Activated CD4-positive, CD25-positive, alpha-beta regulatory T cell treated with anti-CD3 and anti-CD28 coated beads, Interleukin-2, amount 50 U/mL, for 24 hours (primary cell): ENCODE measurements at places on chromosomes 6 and 20.
A peak's percentile ranks its signal among the peaks of the same experiment; 100 is the strongest.

- ATAC-seq, result no peak
Observed at GRCh38 chr6:24126586-24127192, 674 bp downstream of the NRSN1 start.

DNA sequence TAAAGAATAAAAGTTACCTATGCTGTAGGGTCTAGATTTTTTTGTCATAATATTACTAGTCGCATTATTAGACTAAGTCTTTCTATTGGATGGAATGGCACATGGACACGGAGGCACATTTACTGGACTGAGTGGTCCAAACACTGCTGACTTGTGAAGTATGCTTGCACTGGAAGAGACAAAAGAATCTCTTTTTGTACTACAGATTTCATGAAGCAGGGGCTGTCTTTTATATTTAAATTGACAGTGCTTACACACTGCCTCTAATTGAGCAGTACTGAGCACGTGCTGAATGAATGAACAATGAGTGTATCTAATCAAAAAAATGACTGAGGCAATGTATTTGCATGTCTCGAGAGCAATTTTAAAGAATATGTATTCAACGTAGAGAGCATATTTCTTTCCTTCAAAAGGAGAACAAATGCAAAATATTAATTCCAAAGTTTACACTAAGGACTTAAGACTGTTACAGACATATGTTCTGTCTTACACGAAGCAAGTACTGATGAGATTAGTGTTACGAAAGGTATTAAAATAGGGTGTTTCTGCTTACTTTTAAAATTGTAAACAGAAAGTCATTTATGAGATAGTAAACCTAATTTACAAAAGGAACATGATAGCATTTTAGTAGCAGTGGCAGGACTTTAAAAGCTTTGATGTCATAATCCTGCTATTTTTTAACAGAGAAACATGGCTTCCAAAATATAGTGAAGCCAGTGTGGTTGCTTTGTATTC, 8.3 kb downstream of the ELOVL2 start:
- ATAC-seq, result no peak

- no peak for ATAC-seq
Observed at GRCh38 chr6:84728602-84729001, 35.8 kb downstream of the TBX18 start.

DNA sequence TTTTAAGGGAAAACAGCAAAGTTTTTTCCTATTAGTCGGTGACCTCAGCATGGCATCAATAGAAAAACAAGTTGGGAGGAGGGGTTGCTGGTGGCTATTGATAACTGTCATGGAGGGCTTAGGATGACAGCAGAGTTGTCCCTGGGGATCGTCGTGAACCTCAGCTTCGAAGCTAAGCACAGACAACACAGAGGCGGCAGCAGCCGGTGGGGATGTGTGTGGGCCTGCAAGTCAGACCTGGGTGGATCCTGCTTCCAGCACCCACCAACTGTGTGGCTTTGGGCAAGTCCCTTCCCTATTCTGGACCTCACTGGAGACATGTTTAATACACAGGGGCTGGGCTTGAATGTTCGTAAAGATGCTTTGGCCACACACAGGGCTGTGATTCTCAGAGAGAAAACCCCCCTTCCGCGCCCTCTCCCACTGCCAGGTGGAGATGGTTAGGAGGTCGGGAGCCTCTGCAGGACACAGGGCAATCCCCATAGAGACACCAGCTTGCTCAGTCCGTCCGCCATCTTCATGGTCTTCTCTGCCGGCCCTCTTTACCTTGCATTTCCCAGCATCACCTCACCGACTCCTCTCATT, 83.1 kb upstream of the TOX2 start:
- ATAC-seq, result no peak

- no peak for ATAC-seq
Observed at GRCh38 chr20:4848041-4848440, 126.3 kb downstream of the PRND start.

- no peak for ATAC-seq
Observed at GRCh38 chr6:5215799-5216198, 45.0 kb downstream of the LYRM4 start.

GRCh38 chr6:155234167-155234566, 29.6 kb upstream of the CLDN20 start:
- no peak for ATAC-seq

- ATAC-seq, result no peak
Observed at GRCh38 chr6:85600713-85601313, 7.2 kb upstream of the SNX14 start.

- no peak for ATAC-seq
Observed at GRCh38 chr6:96760153-96760687, 77.1 kb downstream of the GPR63 start.

DNA sequence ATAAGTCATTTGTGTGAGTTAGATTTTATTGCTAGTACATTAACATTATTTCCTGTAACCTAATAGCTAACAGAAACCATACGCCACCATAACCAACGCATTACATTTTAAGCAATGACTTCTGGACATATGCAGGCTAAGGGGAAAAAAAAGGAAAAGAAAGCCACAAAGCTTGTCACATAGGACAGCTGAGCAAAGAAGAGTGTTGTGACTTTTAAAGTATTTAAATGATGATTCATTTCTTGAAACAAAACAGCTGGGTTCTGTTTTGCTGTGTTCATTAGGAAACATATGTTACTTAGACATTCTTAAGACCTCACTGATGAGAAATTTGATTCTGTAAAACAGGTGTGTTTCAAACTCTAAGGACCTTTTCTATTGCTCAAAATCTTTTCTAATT, 171.4 kb downstream of the COL9A1 start:
- no peak for ATAC-seq

DNA sequence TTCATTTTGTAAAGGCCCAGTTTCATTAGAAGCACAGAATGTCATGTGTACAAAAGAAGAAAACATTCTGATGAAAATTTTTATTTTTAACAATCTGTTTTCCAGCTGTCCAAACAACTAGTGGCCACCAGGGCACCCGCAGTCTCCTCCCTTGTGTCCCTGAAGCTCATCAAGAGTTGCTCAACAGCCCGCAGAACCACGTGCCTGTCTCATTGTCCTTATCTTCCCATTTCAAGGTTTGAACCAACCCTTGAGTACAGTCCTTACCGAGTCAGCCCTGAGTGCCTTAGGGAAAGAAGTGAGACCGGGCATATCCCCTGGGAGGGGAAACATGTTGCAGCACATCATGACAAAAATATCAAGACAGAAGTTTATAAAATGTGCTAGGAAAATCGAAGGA, 15.9 kb upstream of the ZNF133 start:
- ATAC-seq, result no peak

DNA sequence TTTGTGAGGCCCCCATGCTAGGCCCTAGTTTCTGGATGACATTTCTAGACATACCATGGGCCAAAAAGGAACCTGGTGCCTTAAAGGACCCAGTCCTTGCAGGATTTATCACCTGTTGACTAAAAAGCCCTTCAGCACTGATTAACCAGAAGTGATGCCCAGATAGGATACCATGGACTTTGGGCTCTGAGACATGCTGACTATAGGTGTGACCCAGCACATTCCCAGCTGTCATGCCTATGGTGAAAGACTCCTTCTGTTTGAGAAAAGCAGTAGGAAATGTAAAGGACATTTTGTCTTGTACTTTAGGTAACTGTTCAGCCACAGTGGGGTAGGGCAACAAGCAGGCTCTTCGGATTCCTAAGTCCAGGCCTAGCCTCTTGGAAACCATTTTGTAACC, 724.2 kb downstream of the CD109 start:
- no peak for ATAC-seq

GRCh38 chr6:34021554-34022190, 124.2 kb downstream of the GRM4 start:
- ATAC-seq, result no peak

- ATAC-seq, result no peak
Observed at GRCh38 chr6:10723567-10723881, 654 bp downstream of the TMEM14C start.

DNA sequence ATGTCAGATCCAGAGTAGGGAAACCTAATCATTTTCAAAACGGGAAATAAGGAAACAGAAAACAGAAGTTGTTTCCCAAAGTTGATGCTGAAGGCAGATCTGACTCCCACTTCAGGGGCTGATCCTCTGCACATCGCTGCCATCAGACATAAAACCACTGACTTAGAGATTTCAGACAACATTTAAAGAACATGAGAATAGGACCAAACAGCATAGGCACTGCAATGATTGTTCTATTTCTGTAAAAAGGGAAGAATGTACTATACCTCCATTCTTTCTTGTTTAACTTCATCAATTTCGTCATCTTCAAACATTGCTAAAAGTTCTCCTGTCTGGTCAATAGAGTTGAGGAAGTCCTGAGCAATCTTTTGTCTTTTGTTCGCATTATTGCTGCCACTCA, 324.7 kb upstream of the RUNX2 start:
- ATAC-seq, result no peak

GRCh38 chr6:146545581-146545980, 1.9 kb downstream of the RAB32 start:
- no peak for ATAC-seq

DNA sequence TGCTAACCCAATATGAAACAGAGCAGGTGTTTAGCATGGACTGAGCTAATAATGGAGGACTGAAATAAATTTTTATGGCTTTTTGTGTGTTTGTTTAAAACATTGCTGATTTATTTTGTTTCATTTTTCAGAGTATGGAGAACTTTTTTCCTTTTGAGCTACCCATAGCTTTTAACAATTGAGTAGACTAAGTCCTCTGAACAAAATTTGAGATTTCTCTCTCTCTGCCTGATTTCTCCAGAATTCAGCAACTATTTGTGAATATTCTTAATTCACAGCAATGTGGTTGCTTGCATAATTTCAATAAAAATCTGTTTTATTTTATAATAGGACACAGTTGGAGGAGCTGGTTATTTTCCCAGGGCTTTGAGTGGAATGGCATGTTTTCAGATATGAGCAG, 103.7 kb downstream of the TPBG start:
- no peak for ATAC-seq

- ATAC-seq, result no peak
Observed at GRCh38 chr6:156925718-156926607, 148.8 kb downstream of the ARID1B start.

- ATAC-seq, result no peak
Observed at GRCh38 chr6:2938004-2938631, 33.2 kb downstream of the SERPINB6 start.

DNA sequence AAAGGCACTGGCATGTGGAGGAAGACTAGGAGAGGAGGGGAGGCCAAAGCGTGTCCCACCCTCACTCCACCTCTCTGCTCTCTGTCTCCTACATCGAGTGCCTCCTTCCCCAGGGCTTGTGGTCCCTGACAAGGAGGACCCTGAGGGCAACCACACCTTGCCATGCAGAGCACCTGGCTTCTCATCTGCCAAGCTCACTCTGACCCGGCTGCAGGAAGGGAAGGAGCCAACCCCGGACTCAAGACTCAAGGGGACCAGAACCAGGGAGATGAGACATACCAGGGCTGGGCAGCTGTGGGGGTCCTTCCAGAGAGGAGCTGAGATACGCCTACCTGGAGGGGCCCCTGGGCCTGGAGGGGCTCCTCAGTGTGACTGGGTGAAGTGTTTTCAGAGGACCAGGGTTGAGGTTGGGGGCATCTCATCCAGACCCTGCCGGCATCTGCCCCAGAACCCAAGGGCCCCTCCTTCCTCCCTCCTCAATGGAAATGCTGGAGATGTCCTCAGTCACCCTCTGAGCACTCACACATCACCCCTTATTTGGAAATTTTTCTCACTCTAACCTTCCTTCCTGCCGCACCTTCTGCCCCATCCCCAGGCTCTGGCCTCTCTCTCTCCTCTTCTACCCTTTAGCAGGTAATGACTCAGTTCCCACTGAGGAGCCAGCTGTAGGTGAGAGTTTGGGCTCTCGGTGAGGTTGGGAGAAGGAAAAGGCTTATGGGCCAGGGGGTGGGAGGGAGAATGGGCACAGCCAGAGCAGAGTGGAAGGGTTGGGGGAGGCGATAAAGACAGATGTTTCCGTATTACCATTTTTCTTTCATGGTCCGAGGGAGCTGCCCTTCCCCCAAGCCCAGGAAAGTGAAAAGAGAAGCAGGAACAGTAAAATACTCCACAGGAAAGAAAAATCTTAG, 32.0 kb upstream of the POU5F1 start:
- ATAC-seq, result no peak

- ATAC-seq, result no peak
Observed at GRCh38 chr6:168294901-168295300, 24.7 kb downstream of the DACT2 start.

DNA sequence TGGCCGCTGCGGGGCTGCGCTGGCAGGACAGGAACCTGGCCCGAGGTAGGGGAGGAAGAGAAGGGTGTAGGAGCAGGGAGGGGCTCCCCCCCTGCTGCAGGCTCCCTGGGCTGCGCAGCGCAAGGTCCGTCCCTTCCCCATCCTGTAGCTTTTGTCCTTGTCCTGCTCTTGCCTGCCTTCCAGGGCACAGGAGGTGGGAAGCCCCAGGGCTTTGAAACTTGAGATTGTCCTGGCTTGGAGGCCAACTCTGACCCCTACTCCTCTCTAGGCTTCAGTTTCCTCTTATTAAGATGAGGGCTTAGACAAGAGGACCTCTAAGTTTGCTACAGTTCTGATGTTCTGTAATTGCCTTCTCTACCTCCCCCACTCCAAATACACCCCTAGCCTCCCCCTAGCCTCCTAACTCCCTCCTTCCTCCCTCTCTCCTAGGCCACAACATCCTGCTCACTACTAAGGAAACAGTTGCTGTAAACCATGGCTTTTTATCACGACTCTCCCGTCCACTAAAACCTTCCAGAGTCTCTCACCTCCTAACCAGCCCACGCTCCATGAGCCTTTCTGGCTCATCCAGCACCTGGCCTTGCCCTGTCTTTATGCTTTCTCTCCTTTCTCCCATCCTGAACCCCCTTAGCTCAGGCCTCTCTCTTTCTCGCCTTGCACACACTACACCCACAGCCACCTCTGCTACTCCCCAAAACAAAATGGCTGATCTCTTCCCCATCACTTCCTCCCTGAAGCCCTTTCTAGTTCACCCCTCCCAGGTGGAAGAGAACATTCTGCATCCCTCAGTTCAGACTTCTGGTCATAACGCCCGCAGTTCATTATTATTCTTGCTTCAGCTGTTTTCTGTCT, 10.2 kb downstream of the UNC5CL start:
- ATAC-seq, result peak; percentile 44

GRCh38 chr6:67717281-67717680, 917.8 kb upstream of the ADGRB3 start:
- no peak for ATAC-seq

GRCh38 chr6:13941902-13942301, 17.1 kb downstream of the RNF182 start:
- no peak for ATAC-seq

GRCh38 chr6:166687070-166687878, 60.2 kb upstream of the RPS6KA2 start:
- no peak for ATAC-seq

GRCh38 chr20:60062431-60063047, 104.3 kb downstream of the CDH26 start:
- no peak for ATAC-seq
